ENCODE measurements at places on chromosomes 4 and X.
A peak's percentile ranks its signal among the peaks of the same experiment; 100 is the strongest.

DNA sequence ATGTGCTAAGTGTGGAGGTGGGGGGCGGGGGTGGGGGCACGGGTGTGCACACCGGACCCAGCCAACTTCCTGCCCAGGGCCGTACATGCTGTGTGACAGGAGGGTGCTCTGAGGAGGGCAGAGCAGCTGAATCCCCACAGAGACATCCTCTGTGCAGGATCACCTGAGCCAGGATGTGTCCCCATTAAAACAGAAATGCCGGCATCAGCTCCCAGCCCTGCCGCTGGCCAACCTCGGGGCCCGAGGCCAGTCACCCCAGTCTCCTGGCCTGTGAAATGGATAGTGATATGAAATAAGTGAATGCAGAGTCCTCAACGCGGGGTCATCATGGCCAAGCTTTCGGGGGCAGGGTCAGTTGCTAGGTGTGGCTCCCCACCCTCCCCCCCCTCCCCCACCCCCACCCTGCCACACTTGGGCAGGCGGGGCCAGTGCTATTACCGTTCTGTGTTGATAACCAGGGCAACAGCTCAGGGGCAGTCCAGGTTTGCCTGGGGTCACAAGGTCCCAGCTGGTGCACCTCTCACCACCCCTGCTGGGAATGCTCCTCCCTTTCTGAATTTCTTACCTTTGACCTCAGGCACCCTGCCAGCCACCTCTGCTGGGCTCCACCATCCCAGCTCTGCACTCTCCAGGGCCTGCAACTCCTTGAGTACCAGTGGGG is 227.2 kb upstream of the PSAPL1 start:
- DNase-seq = no peak

DNA sequence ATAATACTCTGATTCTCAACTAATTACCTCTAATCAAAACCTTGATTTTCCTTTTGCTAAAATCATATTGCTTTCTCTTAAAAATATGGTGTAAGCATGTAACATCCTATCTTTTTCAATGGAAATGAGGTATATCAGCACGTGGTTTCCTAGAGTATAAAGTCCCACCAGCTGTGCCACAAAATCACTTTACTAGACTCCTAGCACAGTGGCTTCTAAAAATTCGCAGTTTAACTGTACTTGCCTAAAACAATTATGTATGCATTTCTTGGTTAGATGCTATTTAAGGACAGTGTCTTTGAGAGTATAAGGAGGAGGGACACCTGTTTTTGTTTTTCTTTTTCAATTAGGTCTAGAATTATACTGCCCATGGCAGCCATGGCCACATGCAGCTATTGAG is 62.8 kb downstream of the GK start:
- no peak for DNase-seq

DNA sequence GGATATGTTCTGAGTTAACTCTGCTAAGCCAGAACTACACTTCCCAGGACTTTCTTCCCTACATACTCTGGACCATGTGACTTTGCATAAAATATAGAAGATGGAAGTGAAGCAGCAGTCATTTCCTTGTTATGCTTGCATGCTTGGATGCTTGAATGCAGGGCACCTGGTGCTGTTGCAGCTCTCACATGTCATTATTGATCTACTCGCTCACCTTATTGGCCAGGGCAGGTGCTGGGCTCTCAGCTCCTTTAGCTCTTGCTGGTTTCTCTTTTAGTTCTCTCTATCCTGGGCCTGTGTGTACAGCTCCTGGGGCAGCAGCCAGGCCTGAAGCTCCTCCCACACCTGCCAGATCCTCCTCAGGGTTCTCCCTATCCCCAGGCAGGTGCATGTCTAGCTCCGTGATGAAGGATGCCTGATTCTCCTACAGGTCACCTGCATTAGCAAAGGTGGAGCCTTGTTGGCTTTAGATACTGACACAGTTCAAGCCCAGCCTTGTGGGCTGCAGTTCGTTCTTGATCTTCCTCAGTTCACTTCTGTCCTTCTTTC is 53.3 kb downstream of the MED28 start:
- peak; percentile 75 for DNase-seq

GRCh38 chrX:65595460-65595876 is 60.9 kb upstream of the LAS1L start:
- DNase-seq = peak; percentile 19

DNA sequence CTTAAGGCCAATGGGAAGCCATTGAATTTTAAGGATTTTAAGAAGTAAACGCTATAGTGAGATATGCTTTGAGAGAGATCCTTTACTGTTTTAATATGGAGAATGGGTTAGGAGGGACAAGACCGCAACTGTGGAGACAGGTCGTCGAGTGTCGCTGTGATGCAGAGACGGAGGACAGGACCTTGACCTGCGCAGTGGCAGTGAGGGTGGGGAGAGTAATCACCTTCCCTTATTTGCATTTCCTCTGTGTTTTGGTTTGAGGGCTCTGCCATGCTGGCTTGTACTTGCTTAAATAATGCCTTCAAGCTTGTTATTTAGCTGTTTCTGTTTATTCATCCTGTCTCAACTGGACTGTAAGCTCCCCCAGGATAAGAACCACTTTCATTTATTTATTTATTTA is 345.0 kb downstream of the FBXW7 start:
- DNase-seq = no peak

GRCh38 chr4:164997324-164997723 is 19.9 kb upstream of the TRIM61 start:
- no peak for DNase-seq

DNA sequence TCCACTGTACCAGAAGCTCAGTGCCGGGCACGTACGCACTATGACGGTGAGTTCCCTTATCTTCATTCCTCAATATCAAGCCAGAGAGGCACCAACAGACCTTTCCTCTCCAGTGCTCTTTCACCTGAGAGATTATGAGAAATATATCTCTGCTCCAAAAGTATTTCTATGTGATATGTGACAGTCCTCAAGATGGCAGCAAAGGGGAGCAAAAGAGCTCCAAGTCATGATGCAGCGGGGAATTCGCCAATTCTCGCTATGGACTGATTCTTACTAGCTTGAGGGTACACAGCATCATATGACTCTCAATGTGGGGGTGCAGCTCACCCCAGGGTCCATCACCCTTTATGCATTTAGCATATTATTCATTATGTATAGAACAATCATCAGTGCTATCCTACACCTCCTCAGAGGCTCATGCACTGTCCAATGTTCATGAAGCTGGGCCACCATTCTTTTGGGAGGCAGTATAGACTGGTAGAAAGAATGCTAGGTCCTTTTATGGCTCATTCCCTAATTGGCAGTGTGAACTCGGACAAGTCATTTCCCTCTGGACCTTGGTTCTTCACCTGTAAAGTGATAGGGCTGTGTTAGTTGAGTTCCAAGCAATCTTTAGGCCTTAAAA is 12.8 kb upstream of the IQSEC2 start:
- no peak for DNase-seq

GRCh38 chrX:111394569-111394968 is 17.4 kb downstream of the DCX start:
- DNase-seq = no peak

DNA sequence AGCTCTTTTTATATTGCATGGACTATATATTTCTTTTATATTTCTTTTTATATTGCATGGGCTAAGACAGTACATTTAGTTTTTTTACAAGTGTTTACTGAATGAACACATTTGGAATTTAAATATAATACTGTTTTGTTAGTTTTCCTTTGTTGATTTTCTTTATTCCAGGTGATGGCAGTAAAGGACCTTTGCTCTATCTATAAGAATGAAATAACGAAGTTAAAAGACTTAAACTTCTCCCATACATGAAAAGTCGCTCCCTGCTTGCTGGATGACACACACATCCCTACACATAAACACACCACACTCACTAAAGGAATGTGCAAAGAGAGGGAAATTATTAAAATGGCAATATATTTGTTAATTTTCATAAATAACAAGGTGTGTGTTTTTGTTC is 102.5 kb upstream of the ANXA10 start:
- DNase-seq = no peak

- DNase-seq = no peak
Measured at GRCh38 chrX:114058988-114059418, 524.9 kb upstream of the HTR2C start.

GRCh38 chr4:29277381-29277780 is 1442.8 kb upstream of the PCDH7 start:
- no peak for DNase-seq

- DNase-seq = no peak
Measured at GRCh38 chrX:104419926-104420325, 146.1 kb upstream of the IL1RAPL2 start.

DNA sequence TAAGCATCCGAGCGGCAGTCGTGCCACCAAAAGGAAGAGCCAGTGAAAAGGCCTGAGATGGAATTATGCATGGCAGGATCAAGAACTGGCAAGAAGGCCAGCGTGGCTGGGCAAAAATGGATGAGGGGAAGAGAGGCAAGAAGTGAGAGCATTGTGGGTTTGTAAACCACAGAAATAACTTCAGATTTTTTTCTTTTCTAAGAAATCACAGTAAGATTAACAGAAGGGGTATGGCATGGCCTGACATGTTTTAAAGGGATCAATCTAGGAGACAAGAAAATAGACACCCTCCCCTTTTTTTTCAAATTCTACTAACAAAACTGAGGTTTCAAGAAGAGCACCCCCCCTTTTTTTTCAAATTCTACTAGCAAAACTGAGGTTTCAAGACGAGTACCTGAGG is 82.5 kb downstream of the BMP3 start:
- DNase-seq = no peak

- DNase-seq = no peak
Measured at GRCh38 chr4:46945062-46945461, 36.0 kb upstream of the COX7B2 start.

- peak; percentile 74 for DNase-seq
Measured at GRCh38 chrX:17692709-17693346, 44.5 kb upstream of the SCML1 start.

DNA sequence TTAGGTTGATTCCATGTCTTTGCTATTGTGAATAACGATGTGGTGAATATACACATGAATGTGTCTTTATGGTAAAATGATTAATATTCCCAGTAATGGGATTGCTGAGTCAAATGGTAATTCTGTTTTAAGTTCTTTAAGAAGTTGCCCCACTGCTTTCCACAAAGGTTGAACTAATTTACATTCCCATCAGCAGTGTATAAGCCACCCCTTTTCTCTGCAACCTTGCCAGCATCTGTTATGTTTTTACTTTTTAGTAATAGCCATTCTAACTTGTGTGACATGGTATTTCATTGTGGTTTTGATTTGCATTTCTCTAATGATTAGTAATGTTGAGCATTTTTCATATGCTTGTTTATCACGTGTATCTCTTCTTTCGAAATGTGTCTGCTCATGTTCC is 503.3 kb downstream of the PCDH18 start:
- DNase-seq = no peak

- no peak for DNase-seq
Measured at GRCh38 chr4:19531906-19532848, 719.5 kb upstream of the SLIT2 start.

- DNase-seq = no peak
Measured at GRCh38 chr4:67568820-67569219, 10.3 kb downstream of the STAP1 start.

DNA sequence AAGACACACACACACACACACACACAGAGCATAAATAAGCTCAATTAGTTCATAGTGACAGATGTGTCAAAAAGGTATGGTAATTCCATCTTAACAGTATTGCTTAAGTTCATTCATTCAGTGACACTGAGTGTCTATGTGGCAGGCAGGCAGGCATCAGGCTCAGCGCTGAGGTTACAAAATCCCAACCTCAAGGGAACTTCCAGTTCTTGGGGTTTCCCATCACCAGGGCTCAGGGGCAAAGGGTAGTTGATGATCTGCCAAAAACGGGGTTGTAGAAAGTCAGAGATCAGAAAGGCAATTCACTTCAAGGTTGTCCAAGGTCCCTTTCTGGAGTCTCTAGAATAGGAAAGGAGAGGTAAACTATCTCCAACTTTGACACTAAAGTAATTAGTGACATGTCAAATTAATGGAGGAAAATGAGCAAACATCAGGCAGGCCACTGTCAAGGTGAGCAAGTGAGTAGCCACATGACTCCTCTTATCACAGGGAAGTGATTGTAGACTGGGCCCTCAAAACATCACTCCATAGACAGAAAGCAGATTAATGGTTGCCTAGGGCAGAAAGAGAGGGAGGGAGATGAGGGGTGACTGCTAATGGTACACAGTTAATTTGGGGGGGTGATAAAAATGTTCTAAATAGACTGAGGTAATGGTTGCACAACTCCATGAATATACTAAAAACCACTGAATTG is 41.8 kb downstream of the GPC4 start:
- DNase-seq = no peak

DNA sequence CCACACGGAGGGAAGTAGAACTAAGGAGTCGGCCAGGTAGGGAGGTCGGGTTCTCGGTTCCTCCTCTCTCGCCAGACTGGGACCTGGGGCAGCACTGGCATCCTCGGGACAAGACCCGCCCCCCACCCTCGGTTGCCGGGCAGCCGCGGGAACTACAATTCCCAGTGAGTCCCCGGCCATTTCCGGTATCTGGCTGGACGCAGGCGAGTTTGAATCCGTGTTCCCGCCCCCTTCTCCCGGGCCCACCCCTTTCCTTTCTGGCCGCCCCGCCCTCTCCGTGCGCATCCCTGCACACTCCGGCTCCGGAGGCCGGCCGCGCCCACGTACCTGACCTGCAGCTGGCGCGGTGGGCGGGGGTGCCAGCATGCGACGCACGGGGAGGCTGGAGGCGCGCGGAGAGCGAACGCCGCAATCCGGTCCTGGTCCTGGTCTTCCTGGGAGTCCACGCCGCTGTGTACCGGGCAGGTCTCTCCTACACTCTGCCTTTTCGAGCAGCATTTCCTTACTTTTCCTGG is 10.2 kb upstream of the DLG3 start:
- DNase-seq = peak; percentile 84

DNA sequence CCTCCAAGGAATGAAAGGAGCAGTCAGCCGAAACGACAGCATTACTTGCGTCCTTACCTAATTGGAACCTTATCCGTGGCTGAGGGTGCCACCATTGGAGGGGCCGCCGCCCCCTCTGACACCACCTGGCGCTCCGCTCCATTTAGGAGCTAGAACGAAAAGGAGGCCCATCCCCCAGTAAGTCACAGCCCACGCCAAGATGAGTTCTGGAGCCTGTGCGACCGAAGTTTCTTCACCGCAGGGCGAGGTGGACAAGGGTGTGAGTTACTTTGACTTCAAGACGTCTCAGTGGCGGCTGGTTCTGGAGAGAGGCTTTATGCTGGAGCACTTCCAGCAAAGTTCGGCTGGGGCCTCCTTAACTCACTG is 729 bp upstream of the IRF2 start:
- DNase-seq = no peak

DNA sequence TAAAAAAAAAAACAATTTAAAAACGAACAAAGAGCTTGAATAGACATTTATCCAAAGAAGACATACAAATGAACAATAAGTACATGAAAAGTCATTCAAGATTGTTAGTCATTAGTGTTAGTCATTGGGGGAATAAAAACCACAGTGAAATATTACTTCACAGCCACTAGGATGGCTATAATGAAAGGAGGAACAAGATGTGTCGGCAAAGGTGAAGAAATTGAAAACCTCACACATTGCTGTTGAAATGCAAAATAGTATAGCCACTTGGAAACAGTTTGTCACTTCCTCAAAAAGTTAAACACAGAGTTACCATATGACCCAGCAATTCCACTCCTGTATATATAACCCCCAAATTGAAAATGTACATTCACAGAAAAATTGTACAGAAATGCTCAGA is 45.2 kb upstream of the SLC39A8 start:
- DNase-seq = no peak

GRCh38 chrX:41381685-41382084 is 47.7 kb downstream of the DDX3X start:
- DNase-seq = no peak
